ENCODE measurements at places on chromosomes 5 and 9.

DNA sequence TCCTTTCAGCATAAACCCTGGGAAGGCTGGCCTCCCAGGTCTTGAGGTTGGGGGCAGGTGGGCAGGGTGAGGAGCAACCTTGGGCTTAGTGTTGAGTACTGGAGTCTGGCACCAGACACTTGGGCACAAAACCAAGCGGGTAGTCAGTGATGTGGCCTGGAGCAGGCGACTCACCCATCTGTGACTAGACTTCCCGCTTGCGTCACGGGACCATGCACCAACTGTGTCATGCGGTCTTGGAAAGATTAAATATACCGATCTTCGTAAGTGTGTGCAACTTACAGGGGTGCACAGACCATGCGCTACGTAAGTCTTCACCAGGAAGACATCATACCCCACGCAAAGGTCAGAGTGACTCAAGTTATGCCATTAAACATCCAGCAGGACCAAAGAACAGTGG, 304.4 kb upstream of the IRX4 start:
- peak; percentile 49 for DNase-seq

GRCh38 chr5:59180515-59180914, 597.6 kb downstream of the RAB3C start:
- DNase-seq, result no peak

GRCh38 chr9:37908698-37909186, 4.8 kb upstream of the SLC25A51 start:
- peak; percentile 72 for DNase-seq

GRCh38 chr5:50365426-50366251, 75.4 kb downstream of the EMB start:
- no peak for DNase-seq

All from vagina (tissue), 2 donors.